Right cardiac atrium (tissue), 5 donors: ENCODE measurements at places on chromosomes 7 and 10. TPM values are rescaled to one million over a fixed set of nuclear protein-coding genes. Genes with fewer than 3 reads are reported as not detected.

DNA sequence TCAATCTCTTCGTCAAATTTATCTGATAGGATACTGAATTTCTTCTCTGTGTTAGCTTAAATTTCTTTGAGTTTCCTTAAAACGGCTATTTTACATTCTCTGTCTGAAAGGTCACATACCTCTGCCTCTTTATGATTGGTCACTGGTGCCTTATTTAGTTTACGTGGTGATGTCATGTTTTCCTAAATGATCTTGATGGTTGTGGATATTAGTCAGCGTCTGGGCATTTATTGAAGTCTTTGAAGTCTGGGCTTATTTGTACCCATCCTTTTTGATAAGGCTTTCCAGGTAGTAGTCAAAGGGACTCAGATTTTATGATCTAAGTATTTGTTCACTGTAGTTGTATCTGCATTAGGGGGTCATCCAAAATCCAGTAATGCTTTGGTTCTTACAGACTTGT is 1407.5 kb upstream of the LRRTM3 start:
- no peak for DNase-seq

- DNase-seq: no peak
Observed at GRCh38 chr7:141045126-141045841, 28.6 kb upstream of the TMEM178B start.

SLC18A3 gene
- 0.14 TPM for total RNA-seq

VSTM4 gene
- 20.3 TPM for total RNA-seq

GIMAP1 gene
- total RNA-seq: 3.3 TPM
